ENCODE measurements at places on chromosomes 5 and 9.

DNA sequence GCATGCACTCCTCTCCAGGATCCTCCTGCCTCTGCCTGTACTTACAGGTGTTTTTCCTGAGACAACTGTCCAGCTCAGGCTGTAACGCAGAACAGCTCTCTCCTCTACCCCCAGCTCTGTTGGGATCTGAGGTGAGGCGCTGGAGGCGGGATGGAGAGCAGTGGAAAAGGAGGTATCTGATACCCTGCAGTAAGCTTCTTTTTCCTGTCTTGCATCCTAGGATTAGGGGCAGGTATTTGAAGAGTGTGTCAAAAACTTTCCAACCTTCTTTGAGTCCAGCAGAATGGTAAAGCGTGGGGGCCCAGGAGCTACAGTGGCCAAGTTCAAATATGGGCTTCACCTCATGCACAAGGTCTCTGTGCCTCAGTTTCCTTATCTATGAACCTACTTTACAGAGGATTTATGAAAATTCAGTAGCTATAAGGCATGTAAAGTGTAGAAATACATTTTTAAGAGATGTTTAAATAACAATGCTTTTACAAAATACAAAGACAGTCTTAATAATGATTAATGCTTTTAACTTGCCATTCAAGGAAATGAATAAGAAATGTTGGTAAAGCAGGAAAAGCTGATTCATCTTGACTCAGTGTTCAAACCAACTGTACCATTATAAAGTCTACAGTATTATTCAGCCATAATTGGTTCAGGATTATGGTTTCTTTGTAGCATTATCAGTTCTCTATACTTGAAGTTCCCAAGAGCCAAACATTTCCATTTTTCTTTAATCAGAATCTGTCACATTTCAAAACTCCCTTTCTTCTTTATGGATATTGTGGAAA, 26.1 kb downstream of the MAP1B start:
- H3K4me3 ChIP-seq: no peak overlapping the region
- DNase-seq: no peak
- no peaks in the 10 kb centered on the region for H3K36me3 ChIP-seq

GRCh38 chr5:23506329-23507236, 826 bp upstream of the PRDM9 start:
- H3K4me1 ChIP-seq: no peaks in the 10 kb centered on the region
- DNase-seq: no peak
- H3K36me3 ChIP-seq: no peaks in the 10 kb centered on the region

DNA sequence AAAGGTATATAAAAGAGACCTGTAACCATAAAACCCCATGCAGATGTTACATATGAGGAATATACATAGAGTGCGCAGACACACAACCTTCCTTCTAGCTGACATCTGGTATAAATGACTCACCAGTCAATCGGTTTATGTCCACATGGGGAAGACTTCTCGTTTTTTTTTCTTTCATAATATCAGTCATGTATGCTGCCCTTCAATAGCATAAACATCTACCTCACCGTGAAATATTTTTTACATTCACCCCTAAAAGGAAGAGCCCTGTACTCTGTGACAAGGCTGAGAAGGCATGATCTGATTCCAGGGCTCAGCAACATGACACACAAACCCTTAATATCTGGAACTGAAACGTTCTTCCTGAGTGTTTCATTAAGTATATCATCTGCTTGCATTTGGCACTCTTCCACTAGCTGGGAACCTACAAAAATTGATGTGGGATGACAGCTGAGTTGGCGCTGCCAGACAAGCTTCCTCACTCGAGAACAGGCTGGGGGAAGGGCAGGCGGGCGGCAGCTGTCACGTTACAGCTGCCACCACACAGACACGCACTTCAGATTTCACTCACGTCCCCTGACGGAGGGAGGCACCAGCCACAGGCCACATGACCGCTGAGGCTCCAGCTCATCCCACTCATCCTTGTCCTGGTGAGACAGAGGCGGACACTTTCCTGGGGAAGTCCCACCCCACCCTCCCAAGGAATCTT, 74.2 kb downstream of the SHB start:
- H3K36me3 ChIP-seq: no peaks in the 10 kb centered on the region
- no peak overlapping the region for H3K27ac ChIP-seq
- H3K4me3 ChIP-seq: no peak overlapping the region
- peak; percentile 45 for DNase-seq

DNA sequence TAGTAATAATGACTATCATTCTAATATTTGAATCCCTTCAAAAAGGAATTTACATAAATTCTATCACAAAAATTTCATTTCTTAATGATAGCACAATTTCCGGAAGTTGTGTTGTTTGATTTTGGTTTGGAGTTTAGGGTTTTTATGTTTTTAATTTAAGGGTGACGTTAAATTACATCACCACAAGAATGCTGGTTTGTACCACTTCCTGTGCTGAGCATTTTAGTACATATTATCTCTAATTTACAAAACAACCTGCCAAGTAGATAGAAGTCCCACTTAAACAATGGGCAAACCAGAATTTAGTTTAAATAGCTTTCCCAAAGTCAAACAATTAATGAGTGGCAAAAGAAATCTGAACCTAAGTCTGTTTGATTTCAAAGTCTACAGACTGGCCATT, 63.4 kb downstream of the DENND1A start:
- H3K36me3 ChIP-seq: no peaks in the 10 kb centered on the region
- H3K4me3 ChIP-seq: no peak overlapping the region

DNA sequence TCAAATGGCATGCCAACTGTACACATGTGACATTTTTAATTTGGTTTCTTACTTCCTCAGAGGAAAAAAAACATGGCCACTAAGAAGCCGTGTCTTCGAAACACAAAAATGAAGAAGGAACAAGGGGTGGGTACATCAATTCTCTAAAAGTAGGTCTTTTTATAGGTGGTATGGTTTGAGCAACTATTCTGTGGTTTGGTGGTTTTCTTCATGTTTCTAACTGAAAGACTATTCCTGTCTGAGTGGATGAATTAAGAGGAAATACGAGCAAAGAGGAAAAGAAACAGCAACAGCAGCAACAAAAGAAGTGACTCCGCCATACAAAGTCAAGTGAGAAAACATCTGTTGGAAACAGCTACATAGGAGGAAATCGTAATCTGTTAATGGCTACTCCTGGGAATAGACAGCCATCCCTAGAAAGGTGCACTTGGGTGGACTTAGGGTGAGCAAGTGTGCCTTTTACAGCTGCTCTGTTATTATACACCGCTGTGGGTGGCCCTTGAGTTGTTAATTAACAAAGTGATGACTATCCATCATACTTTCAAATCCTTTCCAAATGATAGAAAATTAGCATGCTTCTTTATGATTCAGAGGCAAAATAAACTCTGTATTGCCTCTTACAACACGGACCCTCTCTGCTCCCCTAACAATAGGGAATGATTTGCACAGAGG, 575.8 kb downstream of the TLE1 start:
- peak overlapping the region; percentile 85 for H3K27ac ChIP-seq
- H3K4me3 ChIP-seq: peak overlapping the region; percentile 45
- no peaks in the 10 kb centered on the region for H3K36me3 ChIP-seq
- peaks cover 27% of the 10 kb centered on the region for H3K4me1 ChIP-seq
- no peaks in the 10 kb centered on the region for H3K27me3 ChIP-seq

- no peak overlapping the region for H3K4me3 ChIP-seq
- peaks cover 15% of the 10 kb centered on the region for H3K27me3 ChIP-seq
- H3K27ac ChIP-seq: no peak overlapping the region
- no peaks in the 10 kb centered on the region for H3K4me1 ChIP-seq
- H3K36me3 ChIP-seq: no peaks in the 10 kb centered on the region
- DNase-seq: no peak
These were observed 179.3 kb downstream of the FSTL4 start for GRCh38 chr5:133432956-133433532.

- H3K4me1 ChIP-seq: no peaks in the 10 kb centered on the region
- H3K36me3 ChIP-seq: no peaks in the 10 kb centered on the region
- peaks cover 4% of the 10 kb centered on the region for H3K27me3 ChIP-seq
- no peak overlapping the region for H3K4me3 ChIP-seq
- H3K27ac ChIP-seq: no peak overlapping the region
- DNase-seq: no peak
These were observed 56.4 kb downstream of the KIF4B start for GRCh38 chr5:155069961-155070360.

- no peaks in the 10 kb centered on the region for H3K36me3 ChIP-seq
- H3K4me3 ChIP-seq: no peak overlapping the region
- DNase-seq: no peak
- no peak overlapping the region for H3K27ac ChIP-seq
- peaks cover 9% of the 10 kb centered on the region for H3K27me3 ChIP-seq
These were observed 496 bp downstream of the CXCL14 start for GRCh38 chr5:135578305-135578684.

DNA sequence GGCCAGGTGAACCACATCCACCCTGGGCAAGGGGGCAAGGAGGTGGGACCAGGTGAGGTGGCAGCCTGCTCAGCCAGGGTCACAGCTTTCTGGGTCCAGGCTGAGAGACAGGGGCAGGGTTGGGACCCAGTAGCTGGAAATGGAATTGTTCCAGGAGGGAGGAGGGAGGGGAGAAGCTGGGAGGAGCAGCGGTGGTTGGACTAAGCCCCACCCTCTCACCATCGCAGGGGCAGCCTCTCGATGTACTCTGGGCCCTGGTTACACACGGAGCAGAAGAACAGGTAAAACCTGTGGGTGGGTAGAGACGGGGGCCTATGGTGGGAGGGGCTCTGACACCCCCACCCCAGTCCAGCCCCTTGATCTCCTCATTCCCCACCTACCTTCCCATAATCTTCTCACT, 11.2 kb downstream of the PHF19 start:
- H3K4me1 ChIP-seq: no peaks in the 10 kb centered on the region
- H3K36me3 ChIP-seq: peaks cover 92% of the 10 kb centered on the region
- no peak for DNase-seq
- H3K27ac ChIP-seq: no peak overlapping the region

GRCh38 chr5:151483176-151483575, 35.8 kb downstream of the SLC36A1 start:
- H3K27me3 ChIP-seq: no peaks in the 10 kb centered on the region
- no peak overlapping the region for H3K27ac ChIP-seq
- no peaks in the 10 kb centered on the region for H3K4me1 ChIP-seq
- H3K4me3 ChIP-seq: no peak overlapping the region

All from DND-41 (cell line).